ENCODE measurements at places on chromosomes 16 and 17. TPM values are rescaled to one million over a fixed set of nuclear protein-coding genes. Genes with fewer than 3 reads are reported as not detected.

Gene KRT222
- total RNA-seq = 1.3 TPM

Gene EFNB3
- 3.6 TPM for total RNA-seq

Gene CDK10
- total RNA-seq = 47.5 TPM

Gene RAB37
- 0.53 TPM for total RNA-seq

Gene SYCE1L
- total RNA-seq = 13.2 TPM

Gene ELMO3
- 0.80 TPM for total RNA-seq

Gene CORO6
- 52.8 TPM for total RNA-seq

Gene NUP93
- 54.6 TPM for total RNA-seq

Gene TEKT1
- not detected for total RNA-seq

Gene KRTAP2-3
- not detected for total RNA-seq

Gene C17orf67
- total RNA-seq = 1.3 TPM

Gene KRTAP9-2
- total RNA-seq = not detected

Gene TBC1D3G
- total RNA-seq = not detected

Gene CEMP1
- total RNA-seq = 0.04 TPM

Gene SPATA22
- total RNA-seq = 0.40 TPM

Gene NACA2
- total RNA-seq = 0.22 TPM

Gene PNMT
- 3.2 TPM for total RNA-seq

Gene PRR35
- total RNA-seq = 0.13 TPM

Gene CMC2
- 32.4 TPM for total RNA-seq

Gene RNF135
- 9.3 TPM for total RNA-seq

Gene ASGR1
- total RNA-seq = 1.5 TPM

Gene SLC47A2
- total RNA-seq = not detected

Gene FBXL16
- total RNA-seq = not detected

Gene MRM1
- 3.9 TPM for total RNA-seq

Gene CASKIN1
- total RNA-seq = 0.75 TPM

Gene TP53TG3B
- total RNA-seq = not detected

Gene ATP2A1
- total RNA-seq = 280 TPM

Gene INCA1
- 0.93 TPM for total RNA-seq

Gene PYDC1
- total RNA-seq = not detected

Gene CD300LG
- 2.3 TPM for total RNA-seq
